ENCODE measurements at places on chromosomes 6 and 20. TPM values are rescaled to one million over a fixed set of nuclear protein-coding genes. Genes with fewer than 3 reads are reported as not detected.

The SLC17A9 gene
- total RNA-seq = 12.4 TPM

DNA sequence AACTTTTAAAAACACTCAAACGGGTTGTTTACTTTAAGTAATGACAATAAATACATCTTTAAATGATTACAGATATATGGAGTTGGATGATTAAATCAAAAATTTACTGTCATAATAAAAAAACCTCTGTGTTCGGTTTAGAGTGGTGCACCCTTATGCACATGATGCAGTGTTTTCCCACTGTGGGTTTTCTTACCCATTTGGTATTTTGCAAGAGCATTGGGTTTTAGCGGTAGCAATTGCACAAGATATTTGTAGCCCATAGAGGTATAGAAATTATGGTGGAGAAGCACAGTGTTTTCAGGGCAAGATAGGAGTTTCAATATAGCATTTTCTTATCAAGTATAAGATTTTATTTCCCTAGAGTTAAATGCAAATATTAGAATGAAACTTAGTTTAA, 410.8 kb upstream of the PLCB4 start:
- H3K36me3 ChIP-seq = no peaks in the 10 kb centered on the region
- no peaks in the 10 kb centered on the region for H3K4me1 ChIP-seq
- DNase-seq = no peak

DNA sequence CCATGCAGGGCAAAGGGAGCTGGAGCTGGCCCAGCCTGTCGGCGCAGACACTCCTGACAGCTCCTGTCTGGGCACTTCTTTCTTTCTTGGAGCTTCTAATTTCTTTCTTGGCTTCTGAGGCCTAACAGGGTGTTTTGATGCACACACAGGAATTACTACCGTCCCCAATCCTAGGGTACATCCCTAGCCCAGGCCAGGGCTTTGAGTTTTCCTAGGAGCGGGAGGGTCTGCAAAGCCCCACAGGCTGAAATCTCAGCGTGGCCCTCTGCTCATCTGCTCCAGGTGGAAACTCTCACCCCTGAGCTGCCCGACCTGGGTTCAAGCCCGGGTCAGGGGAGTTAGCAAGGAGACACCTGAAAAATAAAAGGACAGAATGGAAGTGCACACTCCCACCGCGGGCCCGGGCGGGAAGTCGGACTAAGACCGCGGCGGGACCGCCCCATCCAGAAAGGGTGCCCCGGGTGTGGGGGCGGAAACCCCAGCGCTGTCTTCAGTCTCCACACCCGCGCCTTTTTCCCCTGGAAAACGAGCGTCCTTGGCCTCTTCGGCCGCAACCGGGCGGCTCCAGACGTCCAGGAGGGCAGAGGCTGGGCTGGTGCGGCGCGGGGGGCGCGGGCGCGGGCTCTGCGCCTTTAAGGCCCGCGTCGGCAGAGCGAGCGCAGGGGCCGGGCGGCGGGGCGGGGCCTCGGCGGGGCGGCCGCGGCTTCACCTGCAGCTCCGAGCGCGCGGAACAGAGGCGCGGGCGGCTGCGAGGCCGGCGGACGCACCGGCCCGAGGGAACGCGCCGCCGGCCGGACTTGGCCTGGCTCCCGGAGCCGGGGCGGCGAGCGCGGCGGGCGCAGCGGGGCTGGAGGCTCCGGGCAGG, at the start of gene CDH4:
Gene CDH4 (plus strand): TSS at position 733 of the 865 bp plus-strand sequence.
- no peaks in the 10 kb centered on the region for H3K36me3 ChIP-seq
- no peak for DNase-seq
- peaks cover 19% of the 10 kb centered on the region for H3K27me3 ChIP-seq
- H3K27ac ChIP-seq = peak within 1 kb of the TSS; percentile 19
- H3K4me1 ChIP-seq = peaks cover 38% of the 10 kb centered on the region

DNA sequence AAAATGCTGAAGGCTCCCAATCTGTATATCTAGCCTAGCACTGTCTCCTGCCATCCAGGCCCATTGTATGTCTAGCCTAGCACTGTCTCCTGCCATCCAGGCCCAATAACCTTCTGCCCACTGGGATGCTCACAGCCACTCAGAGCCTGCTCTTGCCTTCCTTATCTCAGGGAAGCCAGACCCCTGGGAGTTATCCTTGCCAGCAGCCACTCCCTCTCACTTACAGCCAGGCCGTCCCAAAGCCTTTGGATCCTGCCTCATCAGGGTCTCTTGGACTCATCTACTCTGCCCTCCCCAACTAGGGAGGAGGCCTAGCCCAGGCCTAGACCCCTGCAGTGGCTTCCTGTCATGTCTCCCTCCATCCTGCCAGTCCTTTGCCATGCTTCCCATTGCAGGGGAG, 37.3 kb downstream of the KIF3B start:
- no peak overlapping the region for H3K27ac ChIP-seq
- H3K27me3 ChIP-seq = no peaks in the 10 kb centered on the region
- no peak for DNase-seq
- peaks cover 15% of the 10 kb centered on the region for H3K36me3 ChIP-seq
